Kidney (tissue), 22 donors: ENCODE measurements at places on chromosomes 5 and 9. TPM values are rescaled to one million over a fixed set of nuclear protein-coding genes. Genes with fewer than 3 reads are reported as not detected.

The FCN2 gene
- 2.8 TPM for polyA plus RNA-seq

The SPATA31D4 gene
- polyA plus RNA-seq, result not detected

DNA sequence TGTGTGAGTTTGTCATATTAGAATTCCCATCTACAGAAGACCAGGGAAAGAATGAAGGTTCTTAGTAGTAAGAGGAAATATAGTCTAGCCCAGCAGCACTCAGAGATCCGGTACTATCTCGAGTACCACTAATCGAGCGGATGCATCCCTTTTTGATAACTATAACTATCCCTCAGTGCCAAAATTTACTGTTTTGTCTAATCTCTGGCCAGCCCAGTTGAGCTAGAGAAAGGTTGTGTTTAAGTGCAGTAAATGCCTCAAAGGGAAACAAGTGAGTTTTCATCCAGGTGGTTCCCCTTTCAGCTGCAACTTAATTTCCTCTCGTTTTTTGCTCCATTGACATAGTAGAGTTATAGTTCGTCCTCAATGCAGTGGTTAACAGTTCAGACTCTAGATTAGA is 146.7 kb downstream of the GPBP1 start:
- DNase-seq, result no peak

DNA sequence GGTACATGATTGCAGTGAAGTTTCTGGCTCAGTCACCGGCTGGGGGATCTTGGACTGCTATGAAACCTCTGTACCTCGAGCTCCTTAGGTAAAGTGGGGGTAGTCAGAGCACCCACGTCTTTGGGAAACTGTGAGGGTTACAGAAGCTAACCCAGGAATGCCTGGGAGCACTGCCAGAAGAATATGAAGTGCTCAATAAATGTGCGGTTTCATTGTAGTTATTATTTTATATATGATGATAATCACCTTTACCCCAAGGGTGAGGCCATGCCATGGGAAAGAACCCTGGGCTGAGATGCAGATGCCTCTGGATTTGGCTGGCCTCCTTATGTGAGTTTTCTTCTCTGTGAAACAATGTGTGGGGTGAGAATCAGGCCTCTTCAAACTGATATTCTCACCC is 3.7 kb downstream of the NPR3 start:
- no peak for DNase-seq

DNA sequence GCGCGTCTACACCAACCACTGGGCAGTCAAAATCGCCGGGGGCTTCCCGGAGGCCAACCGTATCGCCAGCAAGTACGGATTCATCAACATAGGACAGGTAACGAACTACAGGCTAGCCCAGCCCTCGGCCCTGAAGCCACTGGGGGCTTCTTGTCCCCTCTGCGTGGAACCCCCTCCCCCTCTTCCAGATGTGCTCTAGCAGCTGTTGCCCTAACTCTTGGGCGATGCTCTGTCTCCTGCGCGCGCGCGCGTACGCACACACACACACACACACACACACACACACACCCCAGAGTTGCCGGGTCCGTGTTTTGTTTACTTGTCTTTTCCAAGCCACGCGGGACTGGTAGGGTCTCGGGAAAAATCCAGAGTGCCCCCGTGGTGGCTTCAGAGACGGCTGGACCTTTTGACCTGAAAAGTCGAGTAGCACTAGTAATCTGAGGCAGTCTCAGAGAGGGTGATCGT is 836 bp downstream of the PCSK5 start:
- peak; percentile 83 for DNase-seq

DNA sequence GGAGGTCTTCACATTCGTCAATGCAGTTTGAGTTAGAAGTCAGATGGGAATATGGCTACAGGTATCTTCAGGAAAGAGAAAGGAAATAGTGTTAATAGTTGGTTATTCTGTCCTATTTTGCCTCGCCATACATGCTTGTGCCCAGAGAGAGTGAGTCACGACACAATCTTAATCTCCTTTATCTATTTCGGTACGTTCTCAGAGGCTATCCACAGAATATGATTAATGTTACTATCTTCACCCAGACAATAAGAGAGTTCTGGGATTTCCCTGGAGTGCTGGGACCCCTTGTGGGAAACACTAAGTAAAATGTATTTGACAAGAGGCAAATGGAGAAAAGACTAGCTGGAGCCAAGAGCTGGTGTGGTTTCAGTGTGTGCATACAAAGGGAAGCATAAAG is 25.5 kb downstream of the MINAR2 start:
- no peak for DNase-seq

DNA sequence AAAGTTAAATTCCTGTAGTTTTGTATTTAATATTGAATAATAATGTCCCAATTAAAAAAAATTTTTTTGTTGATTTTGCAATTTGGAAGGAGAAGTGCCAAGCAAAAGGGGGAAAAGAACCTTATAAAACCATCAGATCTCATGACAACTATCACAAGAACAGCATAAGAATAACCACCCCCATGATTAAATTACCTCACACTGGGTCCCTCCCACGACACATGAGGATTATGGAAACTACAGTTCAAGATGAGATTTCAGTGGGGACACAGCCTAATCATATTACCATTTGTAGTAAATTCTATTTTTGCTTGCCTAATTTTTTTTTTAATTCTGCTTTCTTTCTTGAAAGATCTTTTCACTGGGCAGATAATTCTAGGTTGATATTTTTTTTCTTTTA is 33.4 kb upstream of the FCHO2 start:
- no peak for DNase-seq

- no peak for DNase-seq
Measured at GRCh38 chr9:87694236-87694755, 31.6 kb upstream of the CTSL start.
